ENCODE measurements at places on chromosomes 11 and 22.

GRCh38 chr22:49362211-49362839 lies 465.3 kb downstream of the BRD1 start:
- no peak for DNase-seq

- no peak for DNase-seq
Measured at GRCh38 chr22:41096391-41096790, 4.0 kb downstream of the EP300 start.

GRCh38 chr11:31442086-31442485 lies 67.3 kb downstream of the IMMP1L start:
- DNase-seq = no peak

DNA sequence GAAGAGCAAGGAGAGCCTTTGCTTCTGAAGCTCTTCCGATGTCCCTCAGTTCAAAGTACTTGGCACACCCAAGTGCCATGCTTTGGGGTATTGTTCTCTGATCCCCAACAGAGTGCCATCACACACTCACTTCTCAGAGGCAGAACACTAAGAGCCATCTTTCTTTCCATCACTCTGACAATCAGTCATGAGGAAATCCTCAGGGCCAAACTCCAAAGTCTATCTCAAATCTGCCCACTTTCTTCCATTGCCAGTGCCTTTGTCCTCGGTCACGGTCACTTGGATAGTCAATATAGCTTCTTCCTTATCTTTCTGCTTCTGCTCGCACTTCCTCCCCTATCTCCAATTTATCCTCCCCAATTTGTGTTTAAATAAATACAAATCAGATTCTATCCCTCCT lies 90.9 kb downstream of the ENTHD1 start:
- DNase-seq = no peak

GRCh38 chr11:80584661-80585060 lies 1143.8 kb upstream of the TENM4 start:
- no peak for DNase-seq

GRCh38 chr22:27531782-27532530 lies 269.6 kb downstream of the MN1 start:
- no peak for DNase-seq

- DNase-seq = no peak
Measured at GRCh38 chr22:48871176-48871840, 956.4 kb downstream of the BRD1 start.

GRCh38 chr22:43289976-43290721 lies 53.0 kb downstream of the SCUBE1 start:
- no peak for DNase-seq

DNA sequence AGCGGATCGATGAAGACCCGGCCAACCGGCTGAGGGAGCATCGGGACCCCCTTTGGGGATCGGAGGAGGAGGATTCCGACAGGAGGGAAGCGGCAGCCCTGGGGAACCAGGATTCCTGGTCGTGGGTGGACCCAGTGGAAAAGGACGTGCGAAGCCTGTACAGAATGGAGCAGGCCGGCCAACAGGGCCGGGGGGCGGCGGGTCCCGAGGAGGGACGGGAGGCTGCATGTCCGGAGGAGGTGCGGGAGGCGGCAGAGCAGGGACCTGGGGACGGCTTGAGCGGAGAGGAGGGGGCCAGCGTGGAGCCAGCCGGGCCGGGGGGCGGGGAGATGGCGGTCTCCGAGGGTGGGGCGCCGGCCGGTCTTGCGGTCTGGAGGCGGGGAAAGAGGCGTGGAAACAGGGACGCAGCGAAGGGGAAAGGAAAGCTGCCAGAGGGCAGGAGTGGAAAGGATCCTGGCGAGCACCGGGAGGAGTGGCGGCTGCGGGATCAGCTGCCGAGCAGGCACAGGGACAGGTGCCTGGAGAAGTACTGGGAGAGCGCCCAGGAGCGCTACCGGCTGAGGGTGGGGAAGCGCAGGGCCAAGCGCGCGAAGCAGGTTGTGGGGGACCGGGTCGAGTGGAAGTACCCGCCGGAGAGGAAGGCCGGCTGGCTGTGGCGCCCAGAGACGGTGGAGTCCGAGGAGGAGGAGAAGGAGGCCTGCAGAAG lies at the start of gene ANO5:
ANO5 (plus strand) TSS at position 444 of the 706 bp plus-strand sequence. CDS start 408 bp downstream, outside the sequence.
- peak; percentile 13 for DNase-seq

DNA sequence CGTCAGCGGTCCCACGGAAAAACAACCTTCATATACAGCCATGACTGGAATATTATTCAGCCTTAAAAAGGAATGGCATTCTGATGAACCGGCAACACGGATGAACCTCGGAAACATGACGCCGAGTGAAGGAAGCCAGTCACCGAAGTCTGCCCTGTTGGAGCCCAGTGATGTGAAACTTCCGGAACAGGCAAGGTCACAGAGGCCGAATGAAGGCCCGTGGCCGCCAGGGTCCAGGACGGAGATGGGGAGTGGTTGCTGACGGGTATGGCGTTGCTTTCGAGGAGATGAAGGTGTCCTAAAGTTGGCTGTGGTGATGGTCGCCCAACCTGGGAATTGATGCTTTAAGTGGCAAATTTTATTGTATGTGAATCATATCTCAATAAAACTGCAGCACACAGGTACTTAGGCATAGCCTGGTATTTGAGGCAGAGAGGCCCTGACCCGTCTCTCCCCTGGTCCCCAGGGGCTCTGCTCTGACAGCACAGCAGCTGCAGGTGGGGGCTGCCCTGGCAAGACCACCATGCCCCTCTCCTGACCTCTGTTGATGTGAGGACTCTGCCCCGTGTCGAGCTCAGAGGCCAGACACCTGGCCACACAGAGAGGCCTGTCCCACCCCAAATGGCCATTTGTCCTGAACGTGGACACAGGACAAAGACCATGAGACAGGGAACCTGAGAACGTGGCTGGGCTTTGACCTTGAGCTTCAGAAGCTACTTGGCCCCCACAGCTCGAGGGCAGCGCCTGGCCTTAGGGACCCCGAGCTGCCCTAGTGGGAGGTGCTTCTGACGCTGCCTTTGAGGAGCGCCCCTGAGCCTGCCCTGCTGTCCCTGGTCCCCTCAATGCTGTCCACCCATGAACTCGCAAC lies 1090.8 kb downstream of the BRD1 start:
- no peak for DNase-seq

- DNase-seq = no peak
Measured at GRCh38 chr11:123681030-123681429, 26.6 kb upstream of the SCN3B start.

- no peak for DNase-seq
Measured at GRCh38 chr22:42752230-42752746, 31.6 kb upstream of the A4GALT start.

GRCh38 chr11:100709233-100709957 lies 22.3 kb downstream of the ARHGAP42 start:
- DNase-seq = no peak

- DNase-seq = no peak
Measured at GRCh38 chr11:10605941-10606381, 37.5 kb upstream of the LYVE1 start.

DNA sequence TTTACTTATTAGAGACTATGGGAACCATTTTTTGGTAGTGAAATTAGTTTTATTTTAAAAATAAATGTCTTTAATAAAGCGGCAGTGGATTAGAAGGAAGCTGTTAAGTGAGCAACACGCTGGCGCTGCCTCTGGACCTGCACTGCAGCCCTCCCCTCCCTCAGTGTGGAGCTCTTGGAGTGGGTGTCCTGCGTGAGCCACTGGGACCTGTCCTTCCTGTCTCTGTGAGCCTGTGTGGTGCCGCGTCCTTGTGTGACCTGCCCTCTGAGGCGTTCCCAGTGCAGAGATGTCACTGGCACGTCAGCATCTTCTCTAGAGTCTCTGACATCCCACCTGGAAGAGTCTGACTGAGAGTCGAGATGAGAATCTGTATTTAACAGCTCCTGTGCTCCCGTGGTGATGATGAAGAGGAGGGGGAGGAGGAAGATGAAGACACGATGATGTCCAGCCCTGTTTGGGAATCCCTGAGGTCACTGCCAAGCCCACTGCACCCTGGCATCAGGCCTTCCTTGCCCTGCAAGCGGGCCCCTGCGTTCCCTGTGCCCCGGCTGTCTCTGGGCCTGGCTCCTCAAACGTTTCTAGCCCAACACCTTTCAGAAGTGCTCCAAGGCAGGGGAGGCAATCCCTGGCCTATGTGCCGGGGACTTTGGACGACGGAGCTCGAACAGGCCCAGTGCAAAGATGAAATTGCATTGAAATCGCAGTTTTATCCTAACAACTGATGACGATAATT lies 271.8 kb downstream of the TBC1D22A start:
- no peak for DNase-seq

DNA sequence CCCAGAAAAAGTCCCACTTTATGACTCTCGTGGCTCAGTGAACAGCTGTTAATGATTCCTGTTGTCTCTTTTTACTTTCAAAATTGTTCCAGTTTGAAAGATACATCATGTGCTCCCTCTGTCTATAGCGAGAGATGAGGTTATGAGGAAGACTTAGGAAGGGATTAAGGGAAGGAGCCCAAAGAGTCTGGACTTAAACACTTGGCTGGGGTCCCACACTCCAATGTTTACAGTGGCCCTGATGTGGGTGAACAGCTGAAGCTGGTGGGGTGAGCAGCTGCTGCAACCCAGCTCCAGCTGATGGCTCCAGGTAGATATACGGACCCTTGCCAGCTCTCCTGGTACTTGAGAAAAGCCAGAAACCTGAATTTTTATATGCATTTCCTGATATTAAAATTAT lies 84.5 kb upstream of the PLET1 start:
- DNase-seq = no peak

Measured in cortex of kidney (tissue), 1 donor.